ENCODE measurements at places on chromosomes 3 and 15.

DNA sequence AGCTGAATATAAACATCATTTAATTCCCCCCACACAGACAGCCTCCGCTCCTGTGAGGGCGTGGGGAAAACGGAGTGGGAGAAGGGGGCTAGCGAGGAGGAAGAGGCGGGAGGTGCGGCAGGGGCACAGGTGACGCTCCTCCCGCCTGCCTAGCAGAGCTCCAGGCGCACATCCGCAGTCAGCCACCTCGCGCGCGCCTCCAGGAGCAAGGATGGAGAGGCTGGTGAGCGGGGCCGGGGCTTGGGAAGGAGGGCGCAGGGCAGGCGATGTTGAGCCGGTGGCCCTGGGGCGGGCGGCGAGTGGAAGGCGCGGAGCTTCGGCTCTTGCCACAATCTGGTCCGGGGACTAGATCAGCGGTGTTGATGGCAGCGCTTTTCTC, at the start of gene CD200:
CD200 (plus strand) TSS at position 155 of the 379 bp plus-strand sequence; CDS start at position 212, 57 bp downstream.
- peak; percentile 14 for DNase-seq

GRCh38 chr3:26683902-26684301, 61.3 kb downstream of the LRRC3B start:
- no peak for DNase-seq

- DNase-seq: no peak
Observed at GRCh38 chr15:25863111-25863967, at the start of gene ATP10A. Gene ATP10A, minus strand, starts transcription at chr15:25863327. Its CDS starts 231 bp downstream, at chr15:25863096.

DNA sequence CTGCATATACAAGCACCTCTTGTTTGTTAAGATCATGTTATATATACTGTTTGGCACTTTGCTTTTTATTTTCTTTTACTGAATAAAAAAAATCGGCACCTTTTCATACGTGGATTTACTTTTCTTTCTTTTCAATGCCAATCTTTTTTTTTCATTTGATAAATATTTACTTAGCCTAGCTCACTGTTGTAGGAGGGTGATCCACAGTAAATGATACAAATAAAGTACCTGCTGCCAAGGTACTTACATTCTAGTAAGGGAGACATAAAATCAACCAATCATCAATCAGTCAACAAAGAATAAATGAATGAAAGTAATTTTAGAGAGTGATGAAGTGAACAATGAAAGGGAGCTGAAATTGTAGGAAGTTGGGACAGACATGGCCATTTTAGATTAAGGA, 18.3 kb downstream of the GNB5 start:
- no peak for DNase-seq

GRCh38 chr3:66095295-66096001, 56.7 kb upstream of the MAGI1 start:
- no peak for DNase-seq

GRCh38 chr15:39438260-39438659, 142.6 kb upstream of the THBS1 start:
- DNase-seq: no peak

- DNase-seq: no peak
Observed at GRCh38 chr15:57216288-57216687, 160.0 kb upstream of the CGNL1 start.

DNA sequence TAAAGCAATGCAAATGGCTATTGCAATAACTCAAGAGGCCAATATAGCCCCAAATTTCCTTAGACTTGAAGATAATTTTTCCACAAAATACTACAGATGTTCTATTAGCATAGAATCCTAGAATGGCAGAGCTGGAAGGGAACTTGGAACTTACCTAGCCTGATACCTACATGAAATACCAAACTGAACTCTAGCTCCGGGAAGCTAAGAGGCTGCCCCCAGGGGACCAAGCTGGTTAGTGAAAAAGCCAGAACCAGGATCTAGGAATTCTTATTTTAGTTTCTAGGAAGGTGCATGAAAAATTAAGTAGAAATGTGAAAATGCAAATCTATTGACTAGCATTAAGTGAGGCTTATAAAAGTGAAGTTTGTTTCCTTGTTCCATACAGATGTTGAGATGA, 256.0 kb upstream of the CBLB start:
- no peak for DNase-seq

GRCh38 chr3:101992863-101993262, 143.5 kb downstream of the NFKBIZ start:
- no peak for DNase-seq

- DNase-seq: no peak
Observed at GRCh38 chr3:196740481-196741248, 1.0 kb downstream of the PAK2 start.

All from activated CD8-positive, alpha-beta memory T cell treated with anti-CD3 and anti-CD28 coated beads for 1 hour (primary cell).